ENCODE measurements at places on chromosomes 1 and 21.
A peak's percentile ranks its signal among the peaks of the same experiment; 100 is the strongest.

GRCh38 chr1:95168761-95169351 is 51.7 kb downstream of the TLCD4 start:
- DNase-seq: no peak

DNA sequence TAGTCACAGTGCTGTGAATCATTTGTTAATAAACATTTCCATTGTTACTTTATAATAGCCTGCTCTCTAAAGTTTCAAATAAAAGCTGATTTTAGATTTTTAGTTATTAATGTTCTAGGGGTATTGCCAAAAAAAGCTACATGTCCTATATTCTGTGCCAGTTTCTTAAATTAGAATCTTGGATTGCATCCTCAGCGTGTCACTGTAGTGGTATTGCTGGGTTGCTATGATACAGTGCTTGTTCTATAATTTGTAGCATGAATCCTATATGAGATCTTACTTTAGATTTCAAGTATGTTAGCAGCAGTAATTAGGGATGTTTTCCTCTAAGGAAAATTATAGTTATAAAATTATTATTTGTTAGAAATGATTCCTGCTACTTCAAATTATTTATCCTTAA is 16.4 kb downstream of the PPP2R5A start:
- DNase-seq: no peak

DNA sequence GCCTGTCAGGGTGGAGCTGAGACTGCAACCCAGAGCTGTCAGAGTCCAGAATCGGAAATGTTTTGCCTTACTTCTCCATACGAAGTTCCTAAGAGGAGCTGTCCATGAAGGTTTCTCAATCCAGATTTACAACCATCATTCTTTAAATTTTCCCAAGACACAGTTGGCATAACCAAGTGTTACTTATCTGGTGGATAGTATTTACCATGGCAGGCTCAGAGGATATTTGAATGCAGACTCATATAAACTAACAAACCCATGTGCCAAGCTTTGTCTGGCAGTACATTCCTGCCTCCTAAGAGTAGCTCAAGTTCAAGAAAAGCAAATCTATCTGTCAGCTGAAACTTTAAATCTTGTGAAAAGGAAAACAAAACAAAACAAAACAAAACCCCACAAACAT is 267.9 kb downstream of the ZNF326 start:
- DNase-seq: no peak

DNA sequence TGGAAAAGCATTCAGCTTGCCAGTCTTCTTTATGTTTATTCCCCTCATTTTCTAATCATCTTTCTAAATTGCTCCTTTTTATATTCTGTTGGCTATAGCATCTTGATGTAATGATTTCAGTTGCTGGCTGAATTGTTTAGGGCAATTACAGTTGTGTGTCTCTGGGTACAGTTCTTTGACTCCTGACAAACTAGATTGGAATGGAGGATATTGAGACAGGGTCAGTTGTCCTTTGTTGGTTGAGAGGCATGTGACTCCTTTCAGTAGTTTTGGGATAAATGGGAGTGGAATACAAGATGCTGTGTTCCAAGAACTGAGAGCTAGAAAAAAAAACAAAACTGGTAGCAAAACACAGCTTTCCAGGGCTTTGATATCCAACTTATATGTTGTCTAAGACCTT is 1.5 kb downstream of the CENPF start:
- DNase-seq: no peak

DNA sequence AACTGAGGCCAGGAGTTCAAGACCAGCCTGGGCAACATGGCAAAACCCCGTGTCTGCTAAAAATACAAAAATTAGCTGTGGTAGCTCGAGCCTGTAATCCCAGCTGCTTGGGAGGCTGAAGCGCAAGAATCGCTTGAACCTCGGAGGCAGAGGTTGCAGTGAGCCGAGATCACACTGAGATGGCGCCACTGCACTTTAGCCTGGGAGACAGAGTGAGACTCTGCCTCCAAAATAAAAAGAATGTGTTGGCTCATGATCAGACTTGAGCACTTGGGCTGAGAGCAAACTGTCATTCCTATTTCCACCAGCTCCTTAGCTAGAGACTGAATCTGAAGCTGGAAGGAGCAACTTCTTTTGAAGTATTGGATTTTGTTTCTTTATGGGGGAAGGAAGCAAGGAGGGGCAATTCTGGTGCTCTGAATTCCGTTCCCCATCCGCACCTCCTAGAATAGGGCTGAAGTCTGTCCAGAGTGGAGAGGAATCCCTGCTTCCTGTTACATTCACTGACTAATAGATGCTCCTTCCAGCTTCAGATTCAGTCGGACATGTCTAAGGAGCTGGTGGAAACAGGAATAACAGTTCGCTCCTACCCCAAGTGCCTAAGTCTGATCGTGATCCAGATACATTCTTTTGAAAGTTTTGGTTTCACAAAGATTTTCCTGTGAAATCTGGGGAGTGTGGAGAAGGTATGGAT is 3.8 kb downstream of the ZNF672 start:
- DNase-seq: peak; percentile 48

DNA sequence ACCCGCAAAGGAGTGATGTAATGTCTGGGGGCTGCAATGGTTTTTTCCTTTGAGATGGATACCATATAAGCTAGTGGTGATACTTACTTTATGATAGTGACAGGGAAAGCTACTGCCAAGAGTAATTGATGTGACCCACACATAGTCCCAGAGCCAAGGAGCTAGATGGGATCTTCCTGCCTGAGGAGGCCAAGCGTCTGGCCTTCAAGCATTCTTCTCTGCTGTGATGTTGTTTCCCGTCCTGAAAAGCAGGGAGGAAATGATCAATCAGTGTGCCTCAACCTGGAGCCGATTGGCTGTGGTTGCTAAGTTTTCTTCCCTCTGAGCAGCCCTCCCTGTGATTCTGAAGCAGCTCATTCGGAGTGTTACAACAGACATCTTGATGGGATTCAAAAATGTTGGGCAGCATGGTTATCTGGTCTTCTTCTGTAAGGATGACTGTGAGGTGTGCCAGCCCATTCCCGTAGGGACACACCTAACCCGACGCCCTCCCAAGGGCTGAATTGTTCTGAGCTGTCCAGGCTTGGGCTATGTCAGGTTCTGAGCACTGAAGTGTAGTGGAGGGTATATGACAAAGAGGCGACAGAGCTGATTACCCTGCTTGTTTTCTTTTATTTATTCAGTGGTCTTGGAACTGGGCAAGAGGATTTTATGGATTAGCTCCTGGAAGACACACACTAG is 56.7 kb downstream of the UCK2 start:
- DNase-seq: no peak

DNA sequence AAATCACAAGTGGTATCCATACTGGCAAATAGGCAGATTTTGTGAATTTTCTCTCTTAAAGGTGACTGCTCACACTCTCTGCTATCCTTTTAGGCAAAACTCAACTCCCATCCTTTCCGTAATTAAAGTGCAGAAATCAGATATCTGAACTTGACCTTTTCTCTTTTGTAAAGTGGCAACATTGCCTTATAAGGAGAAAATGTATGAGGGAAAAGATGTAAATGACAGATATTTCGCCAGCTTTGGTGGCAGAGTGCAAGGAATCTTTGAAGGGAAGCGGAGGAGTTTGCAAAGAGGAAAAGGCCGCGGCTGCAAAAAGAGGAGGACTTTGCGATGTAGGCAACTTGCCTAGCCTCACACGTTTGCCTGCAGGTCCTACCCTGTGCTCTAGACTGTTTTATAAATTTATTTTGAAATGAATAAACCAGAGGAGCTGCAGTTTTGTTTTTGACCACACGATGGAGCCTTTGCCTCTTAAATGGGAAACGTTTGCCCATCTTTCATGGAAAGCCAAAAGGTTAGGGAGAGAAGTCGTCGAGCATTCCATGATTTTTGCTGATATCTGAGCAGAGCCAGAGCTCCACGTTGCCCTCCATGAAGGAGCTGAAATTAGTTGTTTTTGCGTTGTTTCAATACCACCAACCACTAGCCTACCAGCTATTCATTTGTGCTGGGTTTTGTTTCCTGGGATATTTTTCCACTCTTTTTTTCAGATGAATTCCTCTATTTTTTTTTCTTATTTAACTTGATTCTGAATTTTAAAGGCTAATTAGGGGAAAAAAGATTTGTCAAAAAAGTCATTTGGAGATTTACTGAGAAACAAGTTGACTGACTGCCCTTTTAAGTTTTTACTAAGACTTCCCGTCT is 242.3 kb downstream of the LMX1A start:
- DNase-seq: peak; percentile 58

DNA sequence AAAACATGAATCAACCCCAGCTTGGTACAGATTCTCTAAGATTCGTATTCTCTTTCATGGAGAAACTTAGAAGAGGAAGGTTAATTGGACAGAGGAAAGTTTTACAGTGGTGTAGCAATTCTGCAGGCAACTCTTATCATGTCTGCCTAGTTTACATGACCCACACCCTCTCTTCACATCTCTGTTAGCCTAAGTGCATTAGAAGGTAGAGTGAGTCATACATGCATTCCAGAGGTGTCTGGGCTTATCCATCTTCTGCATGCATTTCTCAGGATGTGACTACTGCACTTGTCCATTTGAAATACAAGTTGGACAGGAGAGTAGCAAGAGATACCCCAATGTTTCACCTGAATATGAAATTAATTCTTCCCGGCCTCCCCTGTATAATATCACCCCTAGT is 578.4 kb upstream of the NCAM2 start:
- no peak for DNase-seq

- peak; percentile 22 for DNase-seq
These were observed 5.8 kb downstream of the LAMC2 start for GRCh38 chr1:183191833-183192232.

DNA sequence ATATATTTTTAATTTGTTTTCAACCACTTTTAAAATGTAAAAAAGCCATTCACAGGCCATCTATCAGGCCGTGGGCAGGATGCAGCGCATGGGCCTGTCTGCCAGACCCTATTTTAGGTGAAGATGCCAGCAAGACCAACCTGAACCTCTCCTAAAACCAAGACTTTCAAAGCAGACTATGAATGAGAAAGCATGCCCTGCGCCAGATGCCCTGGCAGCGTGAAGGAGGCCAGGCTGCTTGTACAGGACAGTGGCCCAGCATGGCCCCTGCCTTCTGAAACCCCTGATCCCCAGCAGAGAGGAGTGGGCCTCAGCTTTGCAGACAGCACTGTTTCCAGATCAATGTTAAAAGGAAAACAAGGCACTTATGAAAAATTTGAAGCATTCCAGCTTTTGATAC is 31.6 kb downstream of the WDR4 start:
- no peak for DNase-seq

DNA sequence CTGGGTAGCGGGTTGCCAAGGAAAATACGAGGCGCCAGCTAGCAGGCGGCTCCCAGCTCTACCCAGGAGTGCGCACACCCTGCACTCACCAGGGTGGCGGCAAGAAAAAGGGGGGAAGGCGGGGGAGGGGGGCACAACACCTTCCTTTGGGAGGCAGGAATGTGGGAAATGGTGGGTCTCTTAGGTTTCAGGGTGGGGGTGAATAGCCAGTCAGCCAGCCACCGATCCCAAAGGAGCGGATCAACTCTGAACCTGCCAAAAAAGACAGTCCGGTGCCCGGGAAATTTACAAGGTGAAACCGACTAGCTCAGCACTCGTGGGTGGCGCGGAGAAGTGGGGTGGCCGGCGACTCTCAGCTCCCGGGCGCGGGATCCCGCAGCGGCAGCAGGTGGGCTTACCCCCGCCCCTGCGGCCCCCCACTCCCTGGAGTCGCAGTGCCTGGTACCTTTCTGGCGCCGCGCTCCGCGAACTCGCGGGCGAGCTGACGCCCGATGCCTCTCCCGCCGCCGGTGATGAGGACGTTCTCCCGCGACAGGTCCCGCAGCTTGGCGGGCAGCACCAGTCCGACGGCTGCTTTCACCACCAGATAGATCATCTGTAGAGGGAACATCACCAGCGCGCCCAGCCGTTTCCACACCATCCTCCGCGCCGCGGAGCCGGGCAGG is 1.2 kb downstream of the DHRS3 start:
- DNase-seq: peak; percentile 48

DNA sequence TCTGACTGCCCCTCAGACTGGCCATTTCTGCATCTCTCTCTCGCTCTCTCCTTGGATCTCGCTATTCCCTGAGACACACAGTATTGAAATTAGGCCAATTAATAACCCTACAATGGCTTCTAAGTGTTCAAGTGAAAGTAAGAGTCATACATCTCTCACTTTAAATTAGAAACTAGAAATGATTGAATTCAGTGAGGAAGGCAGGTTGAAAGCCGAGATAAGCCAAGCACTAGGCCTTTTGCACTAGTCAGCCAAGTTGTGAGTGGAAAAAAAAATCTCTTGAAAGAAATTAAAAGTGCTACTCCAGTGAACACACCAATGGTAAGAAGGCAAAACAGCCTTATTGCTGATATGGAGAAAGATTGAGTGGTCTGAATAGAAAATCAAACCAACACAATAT is 51.2 kb downstream of the SLC9C2 start:
- DNase-seq: no peak
